ENCODE measurements at places on chromosomes 5 and 9. TPM values are rescaled to one million over a fixed set of nuclear protein-coding genes. Genes with fewer than 3 reads are reported as not detected.

Gene SCGB3A2
- 0.82 TPM for total RNA-seq

Gene CDC25C
- 1.6 TPM for total RNA-seq

GRCh38 chr5:95447961-95448360 is 56.8 kb downstream of the FAM81B start:
- no peak for DNase-seq

GRCh38 chr9:101365181-101365580 is 19.6 kb downstream of the BAAT start:
- peak; percentile 17 for DNase-seq

DNA sequence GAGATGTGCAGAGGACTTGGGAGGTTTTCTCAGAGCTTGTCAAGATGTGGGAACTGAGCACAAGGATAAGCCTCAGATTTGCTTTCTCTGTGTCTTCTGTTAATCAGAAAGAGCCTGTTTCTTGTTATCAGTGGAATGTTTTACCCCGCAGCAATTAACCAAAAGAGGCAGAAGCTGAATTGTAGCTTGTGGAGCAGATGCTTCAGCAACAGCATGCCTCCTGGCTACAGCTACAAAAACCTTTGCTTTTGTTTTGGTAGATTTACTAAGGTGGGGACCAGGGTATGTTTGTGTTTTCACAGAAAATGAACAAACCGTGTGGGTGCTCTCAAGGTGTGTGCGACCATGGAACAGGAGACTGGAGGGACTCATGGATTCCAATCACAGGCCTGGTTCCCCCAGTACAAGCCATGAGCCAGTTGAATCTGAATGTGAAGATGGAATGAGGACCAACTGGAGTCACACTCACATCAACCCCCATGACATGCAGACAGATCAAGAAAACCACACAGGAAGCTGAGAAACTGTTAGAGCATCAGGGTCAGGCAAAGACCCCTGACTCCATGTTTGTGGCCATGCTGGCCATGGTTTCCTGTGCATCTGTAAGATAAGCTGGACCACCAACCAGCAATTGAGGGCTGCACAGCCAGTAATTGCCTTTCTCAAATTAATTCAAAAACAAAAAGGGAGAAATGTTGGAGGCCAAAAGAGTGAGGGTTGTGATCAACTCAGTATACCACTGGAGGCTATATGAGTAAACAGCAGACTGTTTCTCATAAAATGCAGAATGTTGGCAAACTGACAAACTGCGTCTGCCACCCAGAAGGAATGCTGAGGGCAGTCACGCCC is 6.9 kb downstream of the UGT3A2 start:
- no peak for DNase-seq

DNA sequence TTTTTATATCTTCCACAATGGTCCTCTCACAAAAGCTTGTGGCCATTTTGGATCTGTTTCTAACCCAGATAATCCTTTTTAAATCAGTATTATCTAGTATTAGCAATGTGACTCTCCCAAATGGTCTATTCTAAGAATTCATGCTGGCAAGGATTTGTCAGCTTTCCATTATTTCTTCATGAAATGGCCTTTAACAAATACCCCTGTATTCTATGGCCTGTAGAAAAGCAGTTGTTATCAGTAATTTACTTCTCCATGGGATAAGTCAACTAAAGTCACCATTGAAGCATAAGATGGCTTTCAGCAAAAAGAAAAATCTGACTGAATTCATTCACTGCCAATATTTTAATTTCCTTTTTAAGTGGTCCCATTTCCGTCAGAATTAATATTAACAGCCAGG is 346.4 kb upstream of the FAM174A start:
- DNase-seq: no peak

Gene OTP
- total RNA-seq: 0.17 TPM

DNA sequence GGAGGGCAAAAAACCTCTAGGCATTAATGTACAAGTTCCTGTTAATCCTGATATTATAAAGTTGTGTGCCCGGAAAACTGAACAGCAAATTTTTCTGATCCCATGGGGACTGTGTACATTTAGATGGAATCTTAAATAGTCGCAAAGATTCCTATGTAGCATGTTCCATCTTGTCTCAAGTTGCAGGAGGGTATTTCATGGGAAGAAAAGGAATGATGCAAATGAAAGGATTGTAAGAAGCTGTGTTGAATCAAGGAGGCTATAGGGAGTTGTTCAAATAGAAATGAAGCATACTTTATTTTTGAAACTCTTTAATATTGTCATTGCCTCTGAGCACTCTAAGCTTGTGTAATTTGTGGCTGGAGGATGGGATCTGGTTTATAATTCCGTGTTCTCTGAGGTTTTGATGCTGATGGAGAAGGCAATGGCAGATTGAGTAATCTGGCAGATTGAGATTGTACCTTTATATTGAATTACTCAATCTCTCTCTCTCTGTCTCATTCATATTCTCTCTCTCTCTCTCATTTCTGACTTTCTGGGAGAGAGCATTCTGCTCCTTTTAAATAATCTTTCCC is 288.5 kb downstream of the OSTF1 start:
- DNase-seq: no peak

GRCh38 chr9:10005206-10005605 is 607.6 kb downstream of the PTPRD start:
- no peak for DNase-seq

Gene GABRA1
- 0.41 TPM for total RNA-seq

Gene ECM2
- 0.18 TPM for total RNA-seq

DNA sequence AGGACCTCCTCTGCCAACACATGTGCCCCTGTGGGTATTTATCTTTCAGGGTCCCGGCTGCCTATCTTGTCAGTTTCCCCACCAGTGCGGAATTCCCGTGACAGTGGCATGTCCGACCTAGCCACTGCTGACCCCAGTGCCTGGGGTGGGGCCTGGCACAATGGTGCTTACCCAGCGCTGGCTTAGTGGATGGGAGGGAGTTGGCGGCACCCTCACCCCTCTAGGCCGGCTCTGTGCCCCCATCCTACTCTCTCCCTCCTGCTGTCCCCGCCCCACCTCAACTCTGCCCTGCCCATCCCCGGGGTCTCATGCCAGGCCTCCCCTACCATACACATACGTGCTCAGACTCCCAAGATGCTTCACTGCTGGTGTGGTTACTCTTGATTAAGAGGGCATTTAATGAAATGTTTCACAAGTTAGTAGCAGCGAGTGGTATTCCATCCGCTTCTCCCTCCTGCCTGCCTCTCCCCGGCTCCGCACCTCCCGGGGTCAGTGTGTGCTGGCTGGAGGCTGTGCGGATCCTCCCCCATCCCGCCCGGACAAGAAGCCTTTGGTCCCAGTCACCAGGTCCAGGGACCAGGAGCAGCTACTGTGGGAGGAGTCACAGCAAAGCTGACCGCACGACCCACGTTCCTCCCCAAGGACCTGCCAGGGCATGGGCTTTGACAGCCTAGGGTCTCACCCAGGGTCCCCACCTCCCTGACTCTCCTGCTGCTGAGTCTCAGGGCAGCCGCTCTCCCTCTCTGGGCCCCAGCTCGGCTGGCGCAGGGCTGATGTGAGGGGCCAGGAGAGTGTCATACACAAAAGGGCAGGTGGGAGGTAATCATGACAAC is 9.5 kb upstream of the QRFP start:
- no peak for DNase-seq

Gene PCDHB5
- 8.7 TPM for total RNA-seq

Gene CAMK4
- total RNA-seq: 3.5 TPM

GRCh38 chr5:93746406-93747056 is 5.1 kb upstream of the POU5F2 start:
- peak; percentile 51 for DNase-seq

DNA sequence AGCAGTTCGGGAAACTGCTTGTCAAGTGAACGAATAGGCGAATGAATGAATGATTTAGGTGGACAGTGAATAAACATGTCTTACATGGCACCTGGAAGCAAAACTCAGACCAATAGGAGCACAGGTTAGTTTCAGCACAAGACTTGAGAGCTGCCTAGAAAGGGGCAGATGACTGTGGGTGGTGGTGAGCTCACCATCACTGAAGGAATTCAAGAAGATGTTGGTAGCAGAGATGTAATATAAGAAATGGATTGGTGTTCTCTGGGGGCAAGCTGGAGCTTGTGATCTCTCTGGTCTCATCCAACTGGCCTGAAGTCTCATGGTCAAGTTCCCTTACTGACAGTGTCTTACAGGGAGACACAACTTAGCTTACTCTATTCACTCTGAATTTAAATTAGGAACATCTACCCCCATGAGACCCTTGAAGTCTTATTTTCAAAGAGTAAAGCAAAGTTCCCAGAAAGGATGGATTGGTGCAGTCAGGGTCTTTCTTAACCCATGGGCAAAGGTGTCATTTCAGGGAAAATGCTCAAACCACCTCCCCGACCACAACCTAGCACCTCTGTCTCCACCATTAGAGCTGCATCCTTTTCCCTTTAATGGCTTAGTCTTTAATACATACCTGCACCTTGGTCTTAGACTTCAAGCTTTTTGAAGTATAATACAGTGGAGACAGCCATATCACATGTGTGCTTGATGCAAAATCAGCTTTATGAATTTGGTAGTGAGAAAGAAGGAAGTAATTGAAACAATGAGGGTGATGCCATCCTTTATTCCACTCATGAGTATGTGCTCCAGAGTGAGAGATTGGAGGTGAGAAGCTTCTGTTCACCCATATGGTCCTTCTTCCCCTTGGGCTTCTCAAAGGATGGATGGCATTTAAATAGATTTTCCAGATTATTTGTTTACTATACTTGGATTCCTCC is 5.1 kb downstream of the LCP2 start:
- DNase-seq: no peak

Gene TEX48
- not detected for total RNA-seq

Gene CCNJL
- total RNA-seq: 12.5 TPM

- DNase-seq: no peak
These were observed 14.1 kb downstream of the KCNT1 start for GRCh38 chr9:135716045-135716444.

- DNase-seq: no peak
These were observed 49.8 kb upstream of the OLFM1 start for GRCh38 chr9:135037521-135038250.

Gene CTSL
- 94.9 TPM for total RNA-seq

GRCh38 chr5:8363138-8363537 is 494.2 kb downstream of the MTRR start:
- DNase-seq: peak; percentile 50

DNA sequence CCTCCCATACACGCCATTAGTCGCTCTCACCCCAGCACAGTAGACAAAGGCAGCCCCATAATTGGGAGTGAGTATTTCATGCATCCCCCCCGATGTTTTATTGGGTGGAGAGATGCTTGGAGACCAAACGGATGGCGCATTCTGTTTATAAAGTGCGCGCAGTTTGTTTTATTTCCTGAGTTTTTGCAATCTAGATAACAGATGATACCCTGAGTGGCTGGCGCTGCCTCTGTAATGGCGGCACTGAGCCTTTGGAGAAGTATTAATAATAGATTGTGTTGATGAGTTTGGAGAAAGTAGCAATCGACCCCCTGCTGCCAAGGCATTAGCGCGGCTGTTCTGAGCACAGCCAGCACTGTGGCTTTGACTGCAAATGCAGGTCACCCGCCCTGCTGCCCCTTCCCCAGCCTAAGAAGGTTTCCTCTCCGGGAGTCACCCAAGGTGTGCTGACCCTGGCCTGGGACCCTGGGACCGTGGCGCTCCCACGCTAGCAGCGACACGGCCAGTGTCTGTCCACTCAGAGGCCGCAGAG is 74.3 kb downstream of the LMX1B start:
- DNase-seq: no peak

- DNase-seq: no peak
These were observed 170.6 kb downstream of the CACNA1B start for GRCh38 chr9:138048184-138048583.

DNA sequence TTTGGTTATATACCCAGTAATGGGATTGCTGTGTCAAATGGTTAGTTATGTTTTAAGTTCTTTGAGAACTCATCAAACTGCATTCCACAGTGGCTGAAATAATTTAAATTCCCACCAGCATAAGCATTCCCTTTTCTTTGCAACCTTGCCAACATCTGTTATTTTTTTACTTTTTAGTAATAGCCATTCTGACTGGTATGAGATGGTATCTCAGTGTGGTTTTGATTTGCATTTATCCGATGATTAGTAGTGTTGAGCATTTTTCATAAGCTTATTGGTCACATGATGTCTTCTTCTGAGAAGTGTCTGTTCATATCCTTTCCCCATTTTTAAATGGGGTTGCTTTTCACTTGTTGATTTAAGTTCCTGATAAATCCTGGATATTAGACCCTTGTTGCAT is 435.7 kb upstream of the RIOK2 start:
- peak; percentile 78 for DNase-seq

DNA sequence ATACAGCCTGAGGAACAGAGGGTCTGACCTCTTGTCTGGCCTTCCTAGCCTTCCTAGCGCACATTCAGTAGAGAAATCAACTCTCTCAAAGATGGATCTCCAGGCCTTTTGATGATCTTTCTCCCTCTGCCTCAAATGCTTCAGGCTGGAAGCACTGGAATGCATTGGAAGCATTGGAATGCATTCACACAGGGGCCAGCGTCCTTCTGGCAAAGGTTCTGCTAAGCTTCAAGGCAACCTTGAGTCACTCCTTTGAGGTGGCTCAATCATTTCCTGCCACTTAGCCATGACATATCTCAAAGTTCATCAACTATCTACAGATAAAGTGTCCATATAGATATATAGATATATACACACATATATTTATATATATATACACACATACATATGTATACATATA is 42.9 kb downstream of the OR2K2 start:
- DNase-seq: peak; percentile 79

GRCh38 chr5:134462047-134462575 is 50.4 kb upstream of the CDKN2AIPNL start:
- no peak for DNase-seq

Gene GFI1B
- total RNA-seq: not detected

Gene DNAJC18
- total RNA-seq: 18.8 TPM

- DNase-seq: no peak
These were observed 55.7 kb downstream of the FAM174A start for GRCh38 chr5:100590867-100591266.

Gene CDKN2B
- 306 TPM for total RNA-seq

- no peak for DNase-seq
These were observed 222.9 kb downstream of the KIAA0825 start for GRCh38 chr5:94395468-94395867.

- DNase-seq: no peak
These were observed 24.4 kb downstream of the C5orf22 start for GRCh38 chr5:31556461-31556860.

- no peak for DNase-seq
These were observed 1.8 kb upstream of the ENG start for GRCh38 chr9:127856094-127856728.

- no peak for DNase-seq
These were observed 199.9 kb upstream of the GLRA1 start for GRCh38 chr5:152124409-152125041.

Gene PCDHA13
- total RNA-seq: 1.2 TPM

- DNase-seq: peak; percentile 90
These were observed 2.3 kb downstream of the ANXA2R start for GRCh38 chr5:43037636-43038495.

Data from astrocyte (in vitro differentiated cells and primary cell).